ENCODE measurements at places on chromosomes 2 and 18.
A peak's percentile ranks its signal among the peaks of the same experiment; 100 is the strongest.

DNA sequence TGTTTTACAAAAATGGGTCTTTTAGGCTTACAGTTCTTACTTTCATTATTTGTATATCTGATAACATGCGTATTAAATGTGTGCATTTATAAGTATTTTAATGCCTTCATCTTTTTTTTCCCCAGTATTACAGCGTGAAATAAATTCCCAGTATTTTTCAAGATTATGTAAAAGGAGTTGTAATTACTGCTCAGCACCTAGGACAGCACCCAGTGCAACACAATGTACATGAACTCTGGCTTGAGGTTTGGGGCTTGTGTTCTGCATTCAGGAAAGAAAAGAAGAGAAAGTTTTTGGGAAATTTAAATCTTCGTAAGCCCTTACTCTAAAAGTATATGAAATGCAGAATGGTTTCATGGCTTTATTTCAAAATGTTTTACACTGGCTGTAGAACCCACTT lies 16.7 kb downstream of the ZNF638 start:
- DNase-seq = no peak

DNA sequence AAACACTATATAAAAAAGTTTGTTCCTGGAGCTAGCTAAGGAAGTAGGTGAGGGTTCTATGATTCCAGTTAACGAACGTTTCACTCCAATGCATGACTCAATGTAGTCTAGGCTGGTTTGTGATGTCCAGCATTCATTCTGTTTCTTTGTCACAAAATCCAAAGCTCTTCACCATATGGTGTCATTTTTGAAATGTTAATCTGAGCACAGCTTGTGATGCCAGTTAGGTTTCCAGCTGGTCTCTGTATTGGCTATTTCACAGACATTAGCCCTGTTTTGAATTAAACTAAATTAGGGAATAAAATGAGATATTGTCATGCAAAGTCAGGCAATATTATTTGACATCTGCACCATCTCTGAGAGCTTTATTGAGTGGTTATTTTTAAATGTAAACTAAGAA lies 159.4 kb downstream of the RBM43 start:
- no peak for DNase-seq

- DNase-seq = no peak
Observed at GRCh38 chr18:35086704-35087103, 45.5 kb downstream of the MAPRE2 start.

DNA sequence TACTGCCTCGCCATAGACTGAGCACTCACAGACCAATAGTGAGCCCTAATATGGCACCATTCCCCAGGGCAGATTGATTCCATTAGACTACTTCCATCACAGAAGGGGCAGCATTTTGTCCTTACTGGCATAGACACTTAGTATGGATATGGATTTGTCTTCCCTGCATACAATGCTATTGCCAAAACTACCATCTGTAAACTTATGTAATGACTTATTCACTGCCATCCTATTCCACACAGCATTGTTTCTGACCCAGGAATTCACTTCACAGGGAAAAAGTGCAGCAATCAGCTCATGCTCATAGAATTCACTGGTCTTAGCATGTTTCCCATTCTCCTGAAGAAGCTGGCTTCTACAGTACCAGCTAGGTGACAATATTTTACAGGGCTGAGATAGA lies 179.0 kb downstream of the PPP1R1C start:
- DNase-seq = no peak

DNA sequence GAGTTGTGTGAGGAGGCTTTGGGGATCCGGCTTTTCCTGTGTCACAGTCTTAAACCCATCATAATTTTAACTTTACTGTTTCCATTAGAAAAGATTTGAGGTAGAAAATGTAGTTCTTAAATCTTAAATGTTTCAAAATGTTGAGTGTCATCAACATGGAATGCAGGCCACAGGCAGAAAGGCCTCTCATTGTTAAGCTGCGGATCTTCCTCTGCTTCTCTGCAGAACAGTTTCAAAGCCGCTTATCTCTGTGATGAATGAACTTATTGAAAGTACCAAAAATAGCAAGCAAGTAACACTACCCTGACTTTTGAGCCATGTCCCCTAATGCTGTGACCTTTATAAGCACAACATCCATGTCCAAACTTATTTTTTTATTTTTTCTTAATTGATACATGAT lies 1645.8 kb downstream of the DPP10 start:
- no peak for DNase-seq

DNA sequence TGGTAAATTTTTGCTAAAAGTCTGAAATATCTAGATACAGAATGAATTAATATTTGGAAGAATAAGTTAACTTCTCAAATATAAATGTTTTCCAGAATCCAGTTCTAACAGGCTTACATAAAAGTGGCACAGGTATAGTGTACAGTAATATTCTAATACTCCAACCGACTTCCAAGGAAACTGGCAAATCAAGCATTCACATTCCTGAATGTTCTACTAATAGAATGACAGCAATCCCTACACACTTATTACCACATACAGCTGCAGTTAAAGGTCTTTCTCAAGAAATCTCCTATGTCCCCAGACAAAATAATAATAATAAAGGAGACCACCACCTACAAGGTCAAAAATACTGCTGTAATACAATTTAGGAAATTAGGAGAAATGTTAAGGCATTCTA lies 31.9 kb downstream of the TMEM131 start:
- no peak for DNase-seq

- DNase-seq = no peak
Observed at GRCh38 chr2:67346718-67347407, 50.3 kb upstream of the ETAA1 start.

DNA sequence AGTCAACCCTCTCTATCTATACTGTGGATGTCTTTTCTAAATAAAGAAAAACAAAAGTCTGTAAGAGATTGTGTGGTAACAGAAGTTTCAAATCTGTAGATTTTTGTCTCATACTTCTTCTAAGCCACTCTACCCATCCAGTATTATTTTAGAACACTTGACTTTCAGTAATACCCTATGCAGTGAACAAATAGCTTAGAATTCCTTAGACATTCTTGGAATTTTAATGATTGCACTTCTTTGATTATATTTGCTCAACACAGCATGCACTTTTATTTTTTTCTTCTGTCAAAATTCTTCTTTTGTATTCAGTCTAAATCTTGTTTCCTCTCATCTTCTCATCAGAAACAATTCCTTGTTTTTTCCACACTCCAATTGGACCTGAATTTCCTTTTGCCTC lies 1080.2 kb downstream of the SUCLG1 start:
- no peak for DNase-seq

DNA sequence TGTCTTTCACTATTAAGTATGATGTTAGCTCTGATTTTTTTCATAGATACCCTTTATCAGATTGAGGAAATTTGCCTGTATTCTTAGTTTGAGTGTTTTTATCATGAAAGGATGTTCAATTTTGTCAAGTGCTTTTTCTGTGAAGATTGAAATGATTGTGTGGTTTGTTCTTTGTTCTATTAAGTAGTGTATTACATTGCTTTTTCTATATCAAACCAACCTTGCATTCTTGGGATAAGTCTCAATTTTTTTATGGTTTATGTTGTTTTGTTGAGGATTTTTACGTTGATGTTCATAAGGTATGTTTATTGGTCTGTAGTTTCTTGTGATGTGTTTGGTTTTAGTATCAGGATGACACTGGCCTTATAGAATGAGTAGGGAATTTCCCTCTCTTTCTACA lies 19.1 kb downstream of the PDK1 start:
- no peak for DNase-seq

GRCh38 chr2:126906781-126907180 lies 8.1 kb downstream of the TEX51 start:
- DNase-seq = no peak

- peak; percentile 38 for DNase-seq
Observed at GRCh38 chr2:127324635-127325034, 30.7 kb upstream of the ERCC3 start.

DNA sequence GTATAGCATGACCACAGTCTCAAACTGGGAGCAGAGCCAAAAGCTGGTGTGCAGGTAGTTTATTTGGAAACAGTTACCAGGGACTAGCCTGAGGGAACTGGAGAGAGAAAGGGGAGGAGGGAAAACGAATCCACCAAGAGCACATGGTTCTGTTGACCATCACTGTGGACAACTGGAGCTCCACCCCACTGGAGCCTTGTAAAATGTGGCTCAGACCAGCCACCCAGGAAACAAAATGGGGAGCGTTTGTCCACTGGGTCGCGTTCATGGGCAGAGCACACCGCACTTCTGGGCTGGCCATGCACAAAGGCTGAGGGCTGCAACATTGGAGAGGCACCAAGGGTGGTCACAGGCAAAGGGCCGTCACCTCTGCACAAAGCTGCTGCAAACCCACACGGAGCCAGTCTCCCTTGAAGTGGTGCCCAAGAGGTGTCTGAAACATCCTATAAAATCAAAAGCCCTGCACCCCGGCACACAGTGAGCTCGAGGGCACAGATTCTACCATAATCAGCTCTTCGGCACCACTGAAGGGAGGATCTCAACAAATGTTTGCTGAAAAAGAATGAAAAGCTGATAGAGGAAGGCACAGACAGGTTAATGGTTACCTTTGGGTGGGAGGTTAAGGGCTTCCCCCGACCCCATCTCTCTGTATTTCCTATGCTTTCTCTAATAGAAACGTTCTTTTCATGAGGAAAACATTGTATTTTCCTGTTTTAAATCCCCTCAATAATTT lies 192.9 kb downstream of the INHBB start:
- no peak for DNase-seq

- no peak for DNase-seq
Observed at GRCh38 chr2:86027922-86028765, 77.5 kb downstream of the POLR1A start.

DNA sequence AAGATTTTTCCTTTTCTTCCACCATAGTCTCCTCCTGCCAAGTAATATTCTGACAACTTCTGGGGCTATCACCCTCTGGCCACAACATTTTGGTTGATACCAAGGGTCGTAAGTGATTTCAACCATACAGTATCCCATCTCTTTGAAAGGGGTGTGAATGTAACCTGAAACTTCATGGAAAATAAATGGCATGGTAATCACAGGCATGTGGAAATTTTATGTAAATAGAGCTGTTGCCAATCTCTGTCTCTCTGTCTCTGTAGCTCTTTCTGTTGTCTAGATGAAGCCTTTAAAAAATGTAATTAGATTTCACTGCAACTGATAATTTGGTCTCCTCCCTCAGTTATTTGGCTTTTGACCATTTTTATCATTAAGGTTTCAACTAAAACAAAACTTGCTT lies 125.6 kb upstream of the RPRM start:
- DNase-seq = no peak

- DNase-seq = peak; percentile 61
Observed at GRCh38 chr2:68709421-68709911, 25.1 kb upstream of the ARHGAP25 start.

DNA sequence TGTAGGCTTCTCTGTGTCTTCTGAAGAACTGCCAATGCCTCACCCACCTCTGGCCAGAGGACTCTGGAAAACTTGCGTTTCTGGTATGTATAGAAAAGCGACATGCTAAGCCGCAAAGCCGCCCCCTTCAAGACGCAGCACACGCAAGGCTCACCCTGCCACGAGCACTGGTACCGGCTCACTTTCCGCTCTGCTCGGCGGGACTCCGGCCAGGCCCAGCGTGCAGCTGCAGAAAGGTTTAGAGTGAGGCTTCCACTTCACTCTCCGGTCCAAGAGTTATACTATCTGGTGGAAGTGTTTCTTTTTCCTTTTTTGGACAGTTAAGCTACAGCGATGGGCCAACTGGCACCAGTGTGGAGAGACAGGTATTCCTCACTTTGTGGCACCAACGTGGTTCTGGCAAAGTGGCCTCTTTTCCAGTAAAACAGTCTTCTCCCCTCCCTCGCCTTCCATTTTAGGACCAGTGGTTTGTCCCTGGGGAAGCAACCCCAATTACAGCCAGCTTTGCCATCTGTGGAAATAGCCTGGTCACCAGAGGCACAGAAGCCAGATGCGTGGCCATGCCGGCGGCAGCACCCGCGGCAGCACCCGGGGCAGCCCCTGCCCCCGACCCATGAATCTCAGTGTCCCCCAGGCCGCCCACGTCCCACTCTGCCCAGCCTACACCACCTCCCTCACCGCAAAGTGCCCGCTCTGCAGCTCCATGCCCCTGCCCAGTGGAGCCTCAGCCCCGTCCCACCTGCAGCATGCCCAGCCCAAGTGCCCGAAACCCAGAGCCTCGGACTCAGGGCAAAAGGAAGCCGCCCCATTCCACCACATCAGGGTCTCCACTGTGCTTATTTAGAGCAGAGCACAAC lies 91.6 kb upstream of the CTDP1 start:
- no peak for DNase-seq

- DNase-seq = no peak
Observed at GRCh38 chr2:142134911-142135310, 4.1 kb upstream of the LRP1B start.

DNA sequence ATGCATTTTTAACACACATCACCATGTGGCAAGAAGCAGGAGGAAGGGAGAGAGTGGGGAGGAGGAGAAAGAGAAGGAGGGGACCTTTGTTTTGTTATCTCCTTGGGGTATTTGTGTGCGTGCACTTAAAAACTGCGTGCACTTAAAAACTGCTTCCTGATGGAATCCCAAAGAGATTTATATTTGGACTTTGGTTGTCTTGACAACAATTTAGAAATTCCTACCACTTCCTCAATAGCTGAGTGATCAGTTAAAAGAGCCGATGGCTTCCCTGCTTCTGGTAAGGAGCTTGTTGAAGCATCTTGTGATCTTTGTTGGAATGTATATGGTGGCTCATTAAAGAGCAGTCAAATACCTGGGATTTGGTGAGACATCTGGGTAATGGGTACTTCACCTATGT lies 4.5 kb downstream of the RAB31 start:
- DNase-seq = peak; percentile 69

- no peak for DNase-seq
Observed at GRCh38 chr2:239145601-239146000, 255.2 kb downstream of the HDAC4 start.

- no peak for DNase-seq
Observed at GRCh38 chr2:137950238-137950637, 14.0 kb upstream of the HNMT start.

DNA sequence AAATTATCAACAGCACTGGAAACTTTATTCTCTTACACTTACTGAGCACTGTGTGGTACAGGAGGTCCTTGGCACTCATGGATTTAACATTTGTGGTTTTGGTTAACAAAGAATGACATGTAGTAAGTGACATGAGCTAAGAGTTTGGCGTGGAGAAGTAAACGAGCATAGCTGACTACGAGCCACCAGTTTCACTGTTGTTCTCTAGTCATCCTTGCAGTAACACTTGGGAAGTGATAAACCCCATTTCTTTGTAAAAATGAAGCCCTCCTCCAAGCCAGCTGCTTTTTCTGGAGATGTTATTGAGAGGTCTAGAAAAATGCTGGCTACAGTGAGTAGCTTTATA lies 32.7 kb downstream of the QPCT start:
- peak; percentile 52 for DNase-seq

DNA sequence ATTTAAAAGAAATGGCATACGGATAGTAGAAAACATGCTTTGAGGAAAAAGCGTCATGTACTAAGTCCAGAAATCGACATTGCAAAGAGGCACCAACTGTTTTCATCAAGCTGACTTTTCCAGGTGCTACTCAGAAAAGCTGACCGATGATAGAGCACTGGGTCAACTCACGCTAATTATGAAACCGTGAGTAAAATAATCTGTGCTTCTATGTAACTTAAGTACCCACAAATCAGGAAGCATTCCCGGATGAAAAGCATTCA lies 353 bp upstream of the NUP35 start:
- no peak for DNase-seq
